Prostate gland (tissue), 2 donors: ENCODE measurements at places on chromosomes 7 and 10. TPM values are rescaled to one million over a fixed set of nuclear protein-coding genes. Genes with fewer than 3 reads are reported as not detected.
A peak's percentile ranks its signal among the peaks of the same experiment; 100 is the strongest.

DNA sequence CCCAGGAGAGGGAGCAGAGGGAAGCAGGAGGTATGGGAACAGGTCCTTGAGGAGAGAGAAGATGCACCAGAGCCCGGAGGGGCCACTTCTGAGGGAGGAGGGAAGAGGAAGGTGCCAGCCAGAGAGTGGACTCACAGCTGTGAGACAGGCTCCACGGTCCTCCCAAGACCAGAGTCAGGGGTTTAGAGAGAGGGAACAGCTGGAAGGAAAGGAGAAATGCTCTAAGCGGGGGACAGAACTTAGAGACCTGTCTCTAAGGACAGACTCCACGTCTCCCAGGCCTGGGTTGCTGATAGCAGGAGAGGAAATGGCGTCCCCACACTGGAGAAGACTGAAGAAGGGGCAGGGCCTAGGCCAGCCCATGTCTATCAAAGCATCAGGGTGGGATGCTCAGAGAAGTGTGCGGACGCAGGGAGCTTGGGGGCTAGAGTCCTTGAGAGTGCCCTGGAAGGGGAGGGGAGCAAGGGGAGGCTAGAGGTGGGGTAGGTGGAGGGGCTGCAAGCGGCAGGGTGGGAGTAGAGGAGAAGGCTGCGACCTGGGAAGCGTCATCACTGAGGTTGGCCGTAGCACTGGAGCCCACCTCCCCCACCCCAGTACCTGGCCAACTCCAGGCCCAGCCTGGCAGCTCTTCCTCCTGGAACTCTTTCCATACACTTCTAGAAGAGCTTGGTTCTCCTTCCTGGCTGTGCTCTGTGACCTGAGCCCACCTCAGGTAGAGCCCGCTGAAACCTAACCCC is 25.6 kb upstream of the GRID1 start:
- DNase-seq: no peak

DNA sequence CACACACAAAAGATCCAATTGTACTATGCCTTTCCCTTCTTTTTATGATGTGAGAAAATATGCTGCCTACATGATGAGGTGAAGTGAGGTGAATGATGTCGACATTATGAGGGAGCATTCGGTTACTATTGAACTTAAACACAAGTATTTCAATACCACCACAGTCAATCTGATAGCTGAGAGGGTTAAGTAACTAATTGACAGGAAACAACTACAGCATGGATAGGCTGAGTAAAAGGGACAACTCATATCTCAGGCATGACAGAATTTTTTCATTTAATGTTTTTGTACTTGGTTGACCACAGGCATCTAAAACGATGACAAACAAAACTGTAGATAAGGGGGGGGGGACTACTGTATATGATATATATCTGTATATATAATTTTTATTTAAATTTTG is 488.9 kb downstream of the SH2D4B start:
- no peak for DNase-seq

DNA sequence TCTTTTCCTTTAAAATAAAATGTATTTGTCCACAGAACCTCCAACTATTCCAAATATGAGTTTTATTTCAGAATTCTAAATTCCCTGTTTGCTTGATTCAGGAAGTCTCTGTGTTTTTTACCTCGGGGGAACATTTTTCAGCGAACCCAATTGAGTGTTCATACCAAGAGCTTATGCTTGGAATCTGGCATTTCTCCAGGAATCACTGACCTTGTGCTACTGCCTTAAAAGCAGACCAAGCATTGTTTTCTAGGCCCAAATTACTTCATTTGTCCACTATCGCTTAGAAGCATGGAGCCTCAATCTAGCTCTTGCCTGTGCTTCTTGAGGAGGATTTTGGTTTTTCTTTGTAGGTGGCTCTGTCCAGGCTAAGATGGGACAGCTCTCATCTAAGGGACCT is 59.4 kb downstream of the EBLN1 start:
- no peak for DNase-seq

Gene OGA
- total RNA-seq: 143 TPM

DNA sequence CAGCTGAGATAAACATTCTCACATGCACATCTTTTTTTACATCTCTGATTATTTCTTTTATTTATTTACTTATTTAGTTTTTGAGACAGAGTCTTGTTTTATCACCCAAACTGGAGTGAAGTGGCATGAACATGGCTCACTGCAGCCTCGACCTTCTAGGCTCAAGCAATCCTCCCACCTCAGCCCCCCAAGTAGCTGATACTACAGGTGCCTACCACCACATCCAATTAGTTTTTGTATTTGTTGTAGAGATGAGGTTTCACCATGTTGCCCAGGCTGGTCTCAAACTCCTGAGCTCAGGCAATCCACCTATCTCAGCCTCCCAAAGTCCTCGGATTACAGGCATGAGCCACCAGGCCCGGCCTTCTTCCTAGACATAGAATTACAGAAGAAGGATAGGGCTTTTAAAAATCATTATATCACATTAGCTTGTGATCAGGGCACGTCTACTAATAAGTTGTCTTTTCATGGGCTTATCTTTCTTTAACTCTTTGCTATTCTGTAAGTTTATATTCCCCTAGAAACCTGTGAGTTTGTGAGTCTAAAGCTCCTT is 5.9 kb downstream of the ASB15 start:
- DNase-seq: no peak

GRCh38 chr10:71476228-71477011 is 79.7 kb downstream of the CDH23 start:
- no peak for DNase-seq

DNA sequence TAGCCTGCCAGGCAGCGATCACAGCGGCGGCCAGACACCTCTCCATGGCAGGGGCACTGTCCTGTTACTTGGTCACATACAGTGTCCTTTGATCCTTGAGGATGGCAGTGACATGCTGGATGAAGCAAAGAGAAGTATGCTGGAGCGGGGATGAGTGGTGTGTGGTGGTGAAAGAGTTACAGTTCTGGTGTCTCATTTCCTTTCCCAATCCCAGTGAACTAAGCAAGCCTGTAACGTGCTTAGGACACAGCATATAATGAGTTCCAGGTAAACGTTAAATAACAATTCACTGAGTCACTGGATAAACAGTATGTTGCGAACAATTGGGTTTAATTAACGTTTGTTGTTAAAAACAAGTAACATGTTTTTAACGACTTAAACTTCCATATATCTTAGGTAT is 63.5 kb upstream of the LAMB1 start:
- DNase-seq: no peak

Gene COL1A2
- total RNA-seq: 805 TPM

GRCh38 chr7:18157233-18157632 is 129.6 kb upstream of the PRPS1L1 start:
- DNase-seq: no peak

GRCh38 chr7:89845952-89846351 is 308.3 kb upstream of the STEAP1 start:
- no peak for DNase-seq

GRCh38 chr10:76111986-76112825 is 680.8 kb downstream of the LRMDA start:
- DNase-seq: no peak

DNA sequence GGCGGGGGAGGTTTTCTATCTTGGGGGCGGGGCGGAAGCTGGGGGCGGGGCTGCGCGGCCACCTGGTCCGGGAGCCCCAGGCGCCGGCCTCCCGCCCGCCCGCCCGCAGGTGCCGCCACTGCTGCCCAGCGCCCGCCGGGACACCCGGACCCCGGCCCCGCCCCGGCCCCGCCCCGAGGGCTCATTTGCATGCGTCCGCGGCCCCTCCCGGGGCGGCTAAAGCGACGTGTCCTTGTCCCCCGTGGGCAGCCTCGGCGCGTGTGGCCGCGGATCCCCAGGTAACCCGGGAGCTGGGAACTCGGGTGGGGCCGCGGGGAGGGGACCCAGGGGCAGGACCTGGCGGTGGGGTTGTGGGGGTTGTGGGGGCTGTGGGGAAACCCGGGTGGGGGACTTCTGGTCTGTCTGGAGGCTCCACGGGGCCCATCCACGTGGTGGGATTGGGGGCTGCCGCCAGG is at the start of gene BHLHA15:
Gene BHLHA15 (plus strand): TSS at position 219 of the 455 bp plus-strand sequence. CDS start 871 bp downstream, outside the sequence.
- peak; percentile 65 for DNase-seq

Gene IKZF1
- 7.7 TPM for total RNA-seq

- DNase-seq: no peak
Measured at GRCh38 chr7:50308532-50309385, 4.2 kb downstream of the IKZF1 start.

DNA sequence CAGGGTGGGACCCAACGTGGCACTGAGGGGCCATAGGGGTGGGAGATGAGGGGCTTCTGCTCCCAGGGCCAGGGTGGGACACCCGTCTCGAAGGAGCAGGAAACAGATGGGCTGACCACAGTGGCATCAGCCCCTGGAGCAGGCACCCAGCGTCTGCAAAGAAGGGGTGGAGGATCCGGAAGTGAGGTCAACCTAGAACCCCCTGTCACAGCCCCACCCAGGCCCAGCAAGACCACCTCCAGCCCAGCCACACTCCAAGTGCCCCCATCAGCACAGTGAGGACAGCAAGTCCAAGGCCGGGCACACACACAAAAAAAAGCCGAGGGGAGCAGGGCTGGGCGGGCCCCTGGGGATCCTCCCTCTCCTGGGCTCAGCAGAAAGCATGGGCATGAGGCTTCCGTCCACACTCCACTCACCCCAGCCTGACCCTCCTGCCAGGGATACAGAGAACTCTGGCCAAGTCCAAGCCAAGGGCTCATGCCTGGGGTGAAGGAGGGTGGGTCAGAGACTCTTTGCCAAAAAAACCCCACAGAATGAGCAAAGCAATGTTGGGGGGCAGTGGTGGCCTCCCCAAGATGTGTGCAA is 111.0 kb downstream of the FOXL3 start:
- DNase-seq: no peak

Gene TLX1
- total RNA-seq: 0.34 TPM

GRCh38 chr7:43944286-43944685 is 18.1 kb downstream of the UBE2D4 start:
- no peak for DNase-seq

Gene STN1
- 42.7 TPM for total RNA-seq

DNA sequence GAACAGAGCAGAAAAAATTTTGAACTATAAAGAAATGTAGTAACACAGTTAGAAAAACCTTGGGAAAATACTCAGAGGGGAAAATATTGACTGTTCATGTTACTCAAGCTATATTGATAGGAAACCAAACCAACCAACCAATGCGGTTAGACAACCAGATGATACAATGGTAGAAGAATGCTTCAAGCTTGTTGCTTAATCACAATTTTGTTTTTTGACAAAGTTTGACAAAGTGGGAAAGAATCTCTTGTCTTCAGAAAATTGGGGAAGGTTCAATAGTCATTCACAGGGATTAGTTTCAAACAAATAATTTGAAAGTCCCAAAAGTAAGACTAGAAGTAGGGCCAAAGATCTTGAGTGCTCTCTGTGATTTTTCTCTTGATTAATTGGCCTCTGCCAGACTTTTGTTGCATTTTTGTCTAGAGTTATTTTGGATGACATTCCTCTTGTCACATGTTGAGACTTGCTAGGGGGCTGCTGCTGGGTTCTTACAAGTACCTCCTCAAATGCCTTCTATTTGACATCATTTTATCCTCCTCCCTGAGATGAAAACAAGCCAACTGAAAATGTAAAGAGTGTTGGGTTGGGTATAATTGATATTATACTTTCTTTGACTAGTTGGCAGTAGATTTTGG is 233.1 kb upstream of the PHYHIPL start:
- no peak for DNase-seq

Gene ACHE
- total RNA-seq: 17.5 TPM

DNA sequence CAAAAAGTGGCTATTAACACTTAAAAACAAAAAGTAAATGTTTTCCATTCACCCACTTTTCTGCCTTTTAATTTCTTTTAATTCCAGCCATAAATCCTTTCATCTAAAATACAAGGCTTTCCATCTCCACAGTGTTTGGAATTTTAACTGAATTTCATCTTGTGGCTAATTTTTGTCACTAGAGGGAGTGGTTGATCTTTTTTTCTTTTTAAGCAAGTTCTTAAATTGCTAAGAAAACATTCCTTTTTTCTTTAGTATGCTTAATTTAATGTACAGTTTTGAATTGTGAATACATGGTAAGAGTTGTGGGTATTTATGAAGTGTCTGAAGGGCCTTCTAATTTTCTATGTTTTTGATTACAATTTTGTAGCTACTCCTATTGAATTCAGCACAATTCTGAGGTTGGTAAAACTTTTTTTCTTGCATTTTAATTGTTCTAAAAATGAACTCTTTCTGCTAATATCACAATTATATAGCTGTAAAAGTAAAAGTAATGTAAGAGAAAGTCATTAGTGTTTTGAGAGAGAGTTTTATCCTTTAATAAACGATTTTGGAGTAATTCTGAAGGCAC is 54.9 kb upstream of the ANK3 start:
- no peak for DNase-seq

DNA sequence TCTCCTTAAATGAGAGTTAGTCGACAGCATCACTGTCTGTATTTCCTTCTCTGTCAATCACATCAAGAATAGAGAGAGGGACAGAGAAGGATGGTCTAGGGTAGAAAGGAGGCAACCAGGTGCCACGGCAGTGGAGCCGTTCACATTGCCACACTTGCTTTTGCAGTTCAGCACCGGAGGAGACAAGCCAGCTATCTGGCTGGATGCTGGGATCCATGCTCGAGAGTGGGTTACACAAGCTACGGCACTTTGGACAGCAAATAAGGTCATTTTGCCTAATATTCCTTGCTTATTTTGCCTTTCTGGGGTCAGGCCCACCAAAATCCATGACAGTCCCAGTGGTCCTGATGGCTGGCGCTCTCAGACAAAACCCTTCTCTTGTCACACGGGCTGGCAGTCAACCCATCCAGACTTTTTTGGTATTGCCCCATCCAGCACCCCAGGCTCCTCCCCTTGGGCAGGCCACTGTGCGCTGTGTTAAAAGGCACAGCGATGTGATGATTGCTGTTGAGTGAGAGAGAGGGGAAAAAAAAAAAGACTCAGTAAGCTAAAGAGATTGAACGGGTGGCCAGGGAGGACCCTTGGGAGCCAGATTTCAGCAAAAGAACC is 8.4 kb downstream of the CPA2 start:
- peak; percentile 23 for DNase-seq

DNA sequence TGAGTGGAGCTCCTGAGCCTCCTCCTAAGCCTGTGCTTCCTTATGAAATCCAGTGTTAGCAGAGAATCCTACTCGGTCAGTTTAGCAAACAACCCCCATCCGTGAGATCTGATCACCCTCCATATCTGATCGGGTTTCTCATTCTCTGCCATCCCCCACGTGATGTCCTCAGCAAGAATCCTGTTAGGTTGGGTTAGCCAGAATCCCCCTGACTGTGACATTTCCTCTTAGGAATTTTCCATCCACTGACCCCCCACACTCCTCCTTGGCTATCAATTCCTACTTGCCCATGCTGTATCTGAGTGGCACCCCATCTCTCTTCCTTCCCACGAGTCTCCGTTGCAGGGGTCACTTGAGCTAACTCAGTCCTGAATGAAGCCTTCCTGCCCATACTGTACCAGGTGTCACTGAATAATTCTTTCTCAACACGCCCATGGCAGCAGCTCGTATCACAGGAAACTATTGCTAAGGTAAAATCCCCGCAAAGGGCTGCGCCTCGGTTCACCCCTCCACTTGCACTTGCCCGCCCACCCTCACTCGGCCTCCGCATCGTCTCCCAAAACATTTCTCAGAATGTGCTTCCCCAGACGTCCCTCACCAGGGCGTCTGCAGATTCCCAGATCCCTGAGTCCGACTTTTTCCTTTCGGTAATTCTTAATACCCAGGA is 44.1 kb downstream of the MYOF start:
- no peak for DNase-seq

GRCh38 chr7:137930581-137930980 is 71.3 kb downstream of the CREB3L2 start:
- DNase-seq: no peak
